ENCODE measurements at places on chromosomes 16 and 17. TPM values are rescaled to one million over a fixed set of nuclear protein-coding genes. Genes with fewer than 3 reads are reported as not detected.

TMEM235 gene
- not detected for total RNA-seq

SEZ6L2 gene
- total RNA-seq = 0.32 TPM

CTRB1 gene
- not detected for total RNA-seq

CRYBA1 gene
- total RNA-seq = not detected

OR4D1 gene
- 0.10 TPM for total RNA-seq

TBC1D3H gene
- total RNA-seq = not detected

ZNF385C gene
- not detected for total RNA-seq

NOD2 gene
- total RNA-seq = 7.3 TPM

SPN gene
- total RNA-seq = 191 TPM

NPIPB6 gene
- 4.1 TPM for total RNA-seq

TMEM92 gene
- total RNA-seq = 0.21 TPM

HID1 gene
- total RNA-seq = 0.31 TPM

CES1 gene
- total RNA-seq = not detected
